CD4-positive, alpha-beta T cell treated with Interleukin-10 for 1 hour (primary cell): ENCODE measurements at places on chromosomes 7 and 10.

- DNase-seq: no peak
Measured at GRCh38 chr10:76778914-76779795, 858.5 kb downstream of the KCNMA1 start.

- no peak for DNase-seq
Measured at GRCh38 chr7:113402005-113402404, 283.7 kb upstream of the SMIM30 start.

- DNase-seq: no peak
Measured at GRCh38 chr7:55209366-55209765, 155.8 kb upstream of the LANCL2 start.

DNA sequence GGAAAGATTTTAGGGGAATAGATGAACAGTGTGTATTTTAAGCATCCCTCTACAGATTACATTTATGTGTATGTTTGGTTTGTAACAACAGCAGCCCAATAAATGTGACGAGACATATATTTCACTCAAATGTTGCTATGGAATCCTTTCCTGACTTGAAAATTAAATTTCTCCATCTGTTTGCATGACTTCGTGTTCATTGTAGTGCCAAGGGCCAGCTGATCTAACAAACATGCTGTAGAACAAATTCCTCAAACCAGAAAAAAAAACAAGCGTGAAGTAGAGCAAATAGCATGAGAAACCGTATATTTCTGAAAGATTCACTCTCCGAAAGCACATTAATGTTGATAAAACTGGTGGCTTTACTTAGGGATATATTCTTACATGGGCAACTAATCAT is 87.8 kb downstream of the NRCAM start:
- no peak for DNase-seq

DNA sequence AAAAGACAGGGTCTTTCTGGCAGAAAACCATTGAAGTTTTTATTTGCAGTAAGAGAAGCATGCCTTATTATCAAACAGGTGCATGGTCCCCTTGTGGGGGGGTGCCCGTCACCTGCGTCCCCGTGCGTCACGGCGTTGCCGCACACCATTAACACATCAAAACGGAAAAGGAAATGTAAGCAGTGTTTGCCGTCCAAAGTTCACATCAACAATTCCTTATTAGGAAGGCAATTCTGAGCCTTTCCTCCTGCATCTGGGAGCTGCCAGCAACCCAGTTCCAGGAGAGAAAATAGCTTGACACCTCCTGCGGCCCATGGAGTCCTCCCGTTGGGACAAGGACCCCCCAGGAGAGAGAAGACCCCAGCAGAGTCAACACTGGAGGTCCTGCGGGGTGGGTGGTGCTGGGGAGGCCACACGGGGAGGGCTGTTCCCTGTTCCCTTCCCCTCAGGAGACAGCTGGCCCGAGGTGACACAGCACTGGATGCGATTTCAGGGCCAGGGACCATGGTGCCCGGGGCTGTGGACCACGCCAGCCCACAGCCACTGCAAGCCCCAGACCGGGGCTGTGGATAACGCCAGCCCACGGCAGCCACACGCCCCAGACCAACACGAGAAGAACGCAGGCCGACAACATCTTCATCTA is 39.5 kb downstream of the DIP2C start:
- no peak for DNase-seq

DNA sequence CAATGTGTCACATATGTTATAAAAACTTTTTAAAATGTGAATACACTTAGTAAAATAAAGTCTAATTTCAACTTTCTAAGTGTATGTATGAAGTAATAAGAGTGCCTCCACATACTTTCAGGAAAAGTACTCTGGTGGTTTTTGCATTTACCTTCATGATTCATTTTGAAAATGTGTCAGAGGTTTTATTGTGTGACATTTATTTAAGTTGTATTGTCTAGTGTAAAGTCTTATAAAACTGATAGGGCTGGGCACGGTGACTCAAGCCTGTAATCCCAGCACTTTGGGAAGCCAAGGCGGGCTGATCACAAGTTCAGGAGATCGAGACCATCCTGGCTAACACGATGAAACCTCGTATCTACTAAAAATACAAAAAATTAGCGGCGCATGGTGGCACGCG is 226.5 kb downstream of the ITGB1 start:
- no peak for DNase-seq

- DNase-seq: no peak
Measured at GRCh38 chr7:51054231-51054630, 262.4 kb downstream of the COBL start.

- DNase-seq: no peak
Measured at GRCh38 chr7:45679516-45679915, 105.3 kb downstream of the ADCY1 start.

GRCh38 chr7:98133621-98134303 is 27.1 kb downstream of the LMTK2 start:
- peak; percentile 3 for DNase-seq

- DNase-seq: no peak
Measured at GRCh38 chr7:90425376-90425775, 22.1 kb downstream of the CLDN12 start.
